ENCODE measurements at places on chromosomes 3 and 15.

DNA sequence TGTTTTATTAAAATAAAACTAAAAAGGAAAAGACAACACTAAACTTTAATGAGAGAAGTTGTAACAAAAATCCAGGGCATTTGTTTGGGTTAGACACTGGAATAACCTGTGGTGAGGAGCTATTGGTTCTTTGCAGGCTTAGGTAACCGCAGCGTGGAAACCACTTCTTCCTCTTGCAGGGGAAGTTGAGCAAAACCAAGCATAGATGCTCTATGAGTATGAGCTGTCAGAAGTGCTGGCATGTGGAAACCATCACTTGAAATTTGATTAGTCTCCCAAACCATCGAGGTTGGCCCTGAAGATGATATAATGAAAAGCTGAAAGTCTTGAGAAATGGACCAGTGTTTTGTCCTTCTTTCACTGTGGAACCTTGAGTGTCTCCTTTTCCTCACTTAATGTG, 127.1 kb upstream of the RBMS3 start:
- DNase-seq, result no peak

GRCh38 chr3:81249540-81250029, 511.9 kb downstream of the GBE1 start:
- peak; percentile 63 for DNase-seq

DNA sequence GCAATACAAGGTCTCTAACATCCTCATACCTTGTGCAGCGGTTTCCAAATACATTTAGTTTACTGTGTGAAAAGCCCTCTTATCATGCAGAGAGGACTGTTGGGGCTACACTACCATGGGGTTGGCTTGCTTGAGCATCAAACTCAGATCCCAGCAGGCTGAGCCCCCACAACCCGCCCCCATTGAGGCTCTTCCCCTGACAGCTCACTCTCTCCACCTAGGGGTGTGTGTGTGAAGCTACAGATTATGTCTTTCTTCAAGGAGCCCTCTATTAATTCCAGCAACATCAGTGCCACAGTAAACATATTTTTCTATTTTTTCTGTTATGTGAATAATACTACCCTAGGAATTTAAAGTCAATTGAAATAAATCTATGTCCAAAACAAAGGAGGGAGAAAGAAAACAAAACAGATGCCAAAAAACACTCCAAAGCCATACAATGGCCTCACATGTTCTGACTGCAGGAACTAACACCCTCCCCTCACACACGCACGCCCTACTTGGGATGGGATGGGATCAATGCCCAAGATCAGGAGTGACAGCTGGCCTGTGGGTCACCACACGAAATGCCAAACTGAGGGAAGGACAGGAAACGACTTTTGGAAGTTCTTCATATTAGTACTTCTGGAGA, 14.7 kb downstream of the TM4SF4 start:
- DNase-seq, result no peak

GRCh38 chr15:73910522-73911303, 15.5 kb upstream of the LOXL1 start:
- no peak for DNase-seq

- DNase-seq, result no peak
Measured at GRCh38 chr15:84657748-84658079, 285 bp downstream of the NMB start.

DNA sequence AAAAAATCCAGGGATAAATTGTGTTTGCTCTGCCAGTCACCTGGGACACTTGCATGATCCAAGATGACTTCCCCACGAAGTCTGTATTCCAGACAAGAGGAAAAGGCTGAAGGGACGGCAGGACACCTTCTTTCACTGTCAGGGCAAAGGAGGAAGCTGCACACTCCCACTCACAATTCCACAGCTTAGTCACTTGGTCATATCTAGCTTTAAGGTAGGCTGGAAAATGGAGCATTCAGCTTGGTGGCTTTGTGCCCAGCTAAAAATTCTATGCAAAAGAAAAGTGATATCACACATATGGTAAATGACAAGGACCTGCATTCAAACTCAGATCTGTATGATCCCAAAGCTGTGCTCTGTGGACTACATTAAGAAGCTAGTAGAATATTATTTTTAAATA, 109.2 kb upstream of the TPM1 start:
- DNase-seq, result no peak

DNA sequence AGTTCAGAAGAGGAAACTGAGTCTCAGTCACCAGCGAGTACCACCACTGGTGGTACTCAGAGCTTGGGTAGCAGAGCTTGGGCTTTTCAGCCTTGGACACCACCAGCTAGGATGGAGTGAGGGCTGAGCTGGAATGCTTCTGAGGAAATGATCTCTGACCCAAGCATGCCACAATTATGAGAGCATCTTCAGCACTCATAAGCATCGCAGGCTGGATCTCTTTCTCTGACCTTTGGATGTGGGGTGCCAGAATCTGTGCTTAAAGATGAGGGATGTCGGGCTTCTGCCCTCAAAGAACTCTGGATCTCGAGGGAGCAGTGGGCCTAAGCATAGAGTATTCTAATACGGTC, 36.4 kb downstream of the ZNF710 start:
- DNase-seq, result no peak

DNA sequence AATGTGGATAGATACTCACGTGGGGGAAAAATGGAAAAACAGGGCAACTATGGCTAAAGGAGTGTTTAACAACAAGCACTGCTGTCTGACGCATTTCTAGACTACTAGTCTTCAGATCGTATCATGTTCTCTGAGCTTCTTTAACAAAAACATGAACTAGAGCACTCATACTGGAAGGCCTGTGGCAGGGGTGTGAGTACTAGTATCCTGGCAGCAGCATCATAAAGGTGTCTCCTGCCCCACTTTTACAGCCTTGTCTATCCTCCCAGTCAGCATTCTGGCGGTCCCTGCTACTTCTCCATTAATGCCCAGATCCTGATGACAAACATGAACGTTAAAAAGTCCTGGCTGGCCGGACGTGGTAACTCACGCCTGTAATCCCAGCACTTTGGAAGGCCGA, 4.0 kb downstream of the FMN1 start:
- no peak for DNase-seq

GRCh38 chr3:8822141-8822540, 52.7 kb upstream of the OXTR start:
- DNase-seq, result no peak

GRCh38 chr3:185062191-185062590, 90.7 kb downstream of the C3orf70 start:
- no peak for DNase-seq

DNA sequence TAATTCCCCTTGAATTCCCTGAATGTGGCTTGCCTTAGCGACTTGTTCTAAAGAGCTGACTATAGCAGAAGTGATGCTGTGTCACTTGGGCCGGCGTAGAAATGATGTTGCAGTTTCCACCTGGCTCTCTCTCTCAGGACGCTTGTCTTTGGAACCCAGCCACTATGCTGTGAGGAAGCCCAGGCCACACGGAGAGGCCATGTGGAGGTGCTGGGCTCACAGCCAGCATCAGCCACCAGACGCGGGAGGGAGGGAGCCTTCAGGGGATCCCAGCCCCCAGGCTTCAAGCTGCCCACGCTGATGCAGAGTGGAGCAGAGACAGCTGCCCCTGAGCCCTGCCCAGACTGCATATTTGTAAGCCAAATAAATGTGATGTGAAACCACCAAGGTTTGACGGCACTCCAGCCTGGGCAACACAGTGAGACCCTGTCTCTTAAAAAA, 18.6 kb downstream of the RNU5B-1 start:
- DNase-seq, result no peak

- no peak for DNase-seq
Measured at GRCh38 chr15:42374810-42375209, 15.5 kb downstream of the CAPN3 start.

GRCh38 chr3:194273743-194274310, 77.3 kb downstream of the CPN2 start:
- no peak for DNase-seq

DNA sequence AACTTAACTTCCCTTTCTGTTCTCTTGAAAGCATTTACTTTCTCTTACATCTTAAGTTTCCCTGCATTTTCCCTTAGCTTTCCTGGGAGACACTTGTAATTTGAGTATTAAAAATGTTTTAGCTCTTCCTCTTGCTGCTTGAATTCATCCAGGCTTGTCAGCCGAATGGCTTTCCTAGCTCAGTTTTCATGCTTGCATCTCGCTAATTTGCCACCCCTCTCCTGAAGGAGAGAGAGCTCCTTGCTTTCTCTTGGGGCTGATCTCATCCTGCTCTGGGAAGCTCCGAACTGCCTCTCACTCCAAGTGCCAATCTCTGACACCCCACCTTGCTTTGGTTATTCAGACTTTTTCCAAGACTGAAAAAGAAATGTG, 374.6 kb upstream of the TBL1XR1 start:
- DNase-seq, result no peak

DNA sequence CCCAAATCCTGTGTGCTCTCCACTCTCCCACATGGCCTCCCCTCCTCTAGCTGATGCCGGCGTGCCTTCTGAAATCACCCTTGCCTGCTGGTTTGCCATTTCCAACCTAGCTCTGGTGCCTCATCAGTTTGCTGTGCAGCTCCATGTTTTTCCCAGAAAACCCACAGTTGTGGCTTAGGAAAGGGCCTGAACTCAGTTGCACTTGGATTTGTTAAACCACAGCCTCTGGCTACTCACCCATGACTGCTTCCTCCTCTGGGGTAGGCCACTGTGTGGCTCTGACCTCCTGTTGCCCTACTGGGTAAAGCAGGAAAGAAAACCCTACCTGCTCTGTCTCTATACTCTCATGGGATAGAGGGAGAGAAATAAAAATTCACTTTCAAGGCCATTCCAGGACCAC, 97.3 kb downstream of the DAPK2 start:
- DNase-seq, result no peak

DNA sequence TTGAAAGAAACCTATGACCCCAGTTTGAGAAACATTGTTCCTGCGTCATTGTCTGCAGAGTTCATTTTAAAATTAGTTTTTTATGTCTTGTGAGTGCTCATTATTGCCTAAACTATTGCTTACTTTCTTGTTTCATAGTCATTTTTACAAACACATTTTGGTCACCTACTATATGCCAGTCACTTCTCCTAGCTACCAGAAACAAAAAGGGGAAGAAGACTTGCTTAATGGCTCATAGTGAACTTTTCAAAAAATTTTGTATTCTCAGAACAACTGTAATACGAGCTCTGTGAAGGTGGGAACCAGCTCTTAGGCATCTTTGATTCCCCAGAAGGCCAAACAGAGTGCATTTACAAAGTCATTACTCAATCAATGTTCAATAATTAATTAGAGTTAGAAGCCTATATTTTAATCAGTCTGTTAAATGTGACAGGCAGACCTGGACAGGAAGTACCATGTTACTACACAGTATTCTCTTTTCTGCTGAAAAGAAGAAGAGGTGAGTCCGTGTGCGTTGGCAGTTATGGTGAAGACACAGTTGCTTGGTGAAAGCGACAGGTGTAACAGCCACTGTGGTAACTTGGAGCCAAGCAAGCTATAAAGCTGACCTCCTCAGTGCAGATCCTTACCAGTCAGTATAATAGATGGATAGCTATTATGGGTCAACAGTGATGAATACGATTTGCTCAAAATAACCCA, 46.6 kb downstream of the DPPA2 start:
- DNase-seq, result no peak

GRCh38 chr3:181912384-181912783, 200.7 kb downstream of the SOX2 start:
- no peak for DNase-seq

Data from SW480 (cell line).